ENCODE measurements at places on chromosomes 3 and 15.
A peak's percentile ranks its signal among the peaks of the same experiment; 100 is the strongest.

- peak overlapping the region; percentile 33 for H3K27ac ChIP-seq
- no peaks in the 10 kb centered on the region for H3K36me3 ChIP-seq
- peaks cover 27% of the 10 kb centered on the region for H3K4me1 ChIP-seq
- peak; percentile 74 for DNase-seq
Measured at GRCh38 chr3:129650256-129650872, 43.9 kb upstream of the PLXND1 start.

DNA sequence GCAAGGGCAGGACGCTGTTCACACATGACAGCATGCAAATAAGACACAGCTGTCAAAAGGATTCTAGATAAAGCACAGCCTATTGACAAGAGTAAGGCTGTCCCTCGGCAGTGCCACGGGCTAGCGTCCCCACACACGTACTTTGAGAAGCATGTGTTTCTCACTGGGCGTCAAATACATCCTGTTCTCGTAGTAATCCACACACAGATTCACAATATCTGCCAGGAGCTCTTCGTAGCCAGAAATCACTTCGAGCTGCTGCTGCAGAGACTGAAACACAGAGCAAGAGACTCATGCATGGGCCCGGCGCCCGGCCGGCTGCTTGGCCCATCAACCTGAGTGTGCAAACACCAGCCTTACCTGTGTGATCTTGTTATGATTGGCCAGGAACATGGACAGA is 41.1 kb downstream of the CYFIP1 start:
- H3K27ac ChIP-seq, result no peak overlapping the region
- H3K4me1 ChIP-seq, result no peaks in the 10 kb centered on the region
- no peak for DNase-seq
- no peak overlapping the region for H3K4me3 ChIP-seq

GRCh38 chr15:88401251-88401995 is 65.8 kb downstream of the MRPL46 start:
- no peaks in the 10 kb centered on the region for H3K36me3 ChIP-seq
- no peak overlapping the region for H3K4me3 ChIP-seq
- peaks cover 6% of the 10 kb centered on the region for H3K4me1 ChIP-seq
- H3K27me3 ChIP-seq, result no peaks in the 10 kb centered on the region
- H3K27ac ChIP-seq, result no peak overlapping the region

DNA sequence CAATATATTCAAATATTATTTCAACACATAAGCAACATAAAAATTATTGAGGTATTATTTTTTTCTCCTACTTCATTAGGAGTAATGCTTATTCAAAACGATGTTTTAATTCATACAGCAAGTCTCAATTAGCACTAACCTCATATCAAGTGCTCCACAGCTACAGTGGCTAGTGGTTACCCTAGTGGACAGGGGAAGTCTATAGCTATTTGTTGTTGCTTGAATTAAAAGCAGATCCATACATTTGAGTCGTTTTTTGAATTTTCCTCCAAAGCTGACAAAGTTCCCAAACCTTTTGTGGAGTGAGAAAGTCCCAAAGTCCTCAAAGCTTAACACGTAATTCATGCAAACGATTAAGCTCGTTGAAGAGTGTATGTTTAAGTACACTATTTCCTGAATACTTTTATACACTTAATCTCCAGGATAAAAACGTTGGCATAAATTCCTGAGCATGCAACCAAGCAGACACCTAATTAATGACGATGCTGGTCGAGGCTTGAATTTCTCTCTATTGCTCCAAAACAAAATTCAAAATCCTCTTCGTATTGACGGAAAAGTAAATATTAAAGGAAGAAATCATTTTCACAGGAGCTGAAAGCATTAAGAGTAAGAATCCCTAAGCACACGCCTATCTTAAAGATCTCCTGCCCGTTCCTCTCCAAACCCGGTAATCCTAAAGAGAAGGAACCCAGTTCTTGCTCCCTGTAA is 985 bp downstream of the VPS13C start:
- DNase-seq, result no peak
- peak overlapping the region; percentile 85 for H3K4me3 ChIP-seq
- peak overlapping the region; percentile 92 for H3K27ac ChIP-seq
- no peaks in the 10 kb centered on the region for H3K36me3 ChIP-seq

GRCh38 chr3:42701371-42702065 is 1.1 kb downstream of the HHATL start:
- no peaks in the 10 kb centered on the region for H3K36me3 ChIP-seq
- H3K4me3 ChIP-seq, result no peak overlapping the region
- H3K27ac ChIP-seq, result no peak overlapping the region
- H3K27me3 ChIP-seq, result no peaks in the 10 kb centered on the region
- no peaks in the 10 kb centered on the region for H3K4me1 ChIP-seq

GRCh38 chr15:40695469-40695890 is 506 bp downstream of the RAD51 start:
- peak overlapping the region; percentile 83 for H3K4me3 ChIP-seq
- H3K27me3 ChIP-seq, result no peaks in the 10 kb centered on the region
- peaks cover 2% of the 10 kb centered on the region for H3K36me3 ChIP-seq
- H3K27ac ChIP-seq, result peak overlapping the region; percentile 99
- no peak for DNase-seq

- no peaks in the 10 kb centered on the region for H3K4me1 ChIP-seq
- H3K36me3 ChIP-seq, result no peaks in the 10 kb centered on the region
- no peaks in the 10 kb centered on the region for H3K27me3 ChIP-seq
- no peak overlapping the region for H3K27ac ChIP-seq
- no peak for DNase-seq
Measured at GRCh38 chr3:124041553-124041952, 49.6 kb upstream of the ROPN1 start.

- H3K27me3 ChIP-seq, result no peaks in the 10 kb centered on the region
- no peak for DNase-seq
- H3K27ac ChIP-seq, result peak overlapping the region; percentile 57
Measured at GRCh38 chr3:12829886-12830784, 11.2 kb downstream of the RPL32 start.

DNA sequence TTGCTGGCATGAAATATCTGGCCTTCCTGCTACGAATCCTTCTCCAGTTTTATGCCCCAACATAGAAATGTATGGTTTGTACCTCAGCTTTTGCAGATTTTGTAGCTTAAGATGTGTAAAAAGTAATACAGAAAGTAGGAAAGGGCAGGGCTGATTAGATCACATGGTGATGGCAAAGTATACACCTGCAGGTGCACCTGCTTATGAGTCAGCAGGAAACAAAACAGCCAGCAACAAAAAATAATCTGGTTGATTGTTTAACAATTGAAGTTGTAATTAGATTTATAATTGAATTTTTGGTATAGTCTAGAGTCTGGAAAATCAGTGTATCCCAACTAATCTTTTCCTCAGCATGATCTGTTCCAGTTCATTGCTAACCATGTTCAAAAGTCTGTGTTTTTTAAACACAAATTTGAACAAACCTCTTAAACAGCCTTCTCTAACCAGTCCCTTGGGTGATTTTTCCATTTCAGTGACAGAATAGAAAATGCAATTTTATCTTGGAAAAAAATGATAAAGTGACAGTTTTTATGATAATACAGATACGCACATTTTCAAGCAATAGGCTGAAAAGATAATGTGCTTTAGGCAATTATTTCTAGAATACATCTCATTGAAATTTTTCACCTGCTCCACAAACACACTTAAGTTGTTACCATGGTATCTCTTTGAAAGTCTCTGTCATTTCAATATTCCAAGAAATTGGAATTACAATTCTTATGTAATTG is 477.4 kb downstream of the NAALADL2 start:
- no peak for DNase-seq
- H3K4me1 ChIP-seq, result no peaks in the 10 kb centered on the region
- no peaks in the 10 kb centered on the region for H3K36me3 ChIP-seq
- no peak overlapping the region for H3K27ac ChIP-seq
- H3K27me3 ChIP-seq, result no peaks in the 10 kb centered on the region

GRCh38 chr3:51968170-51968775 is 1.0 kb upstream of the PCBP4 start:
- DNase-seq, result peak; percentile 31
- peaks cover 13% of the 10 kb centered on the region for H3K4me1 ChIP-seq
- H3K27me3 ChIP-seq, result no peaks in the 10 kb centered on the region
- H3K4me3 ChIP-seq, result peak overlapping the region; percentile 53

- no peaks in the 10 kb centered on the region for H3K36me3 ChIP-seq
- H3K4me1 ChIP-seq, result peaks cover 11% of the 10 kb centered on the region
- no peak overlapping the region for H3K4me3 ChIP-seq
- no peaks in the 10 kb centered on the region for H3K27me3 ChIP-seq
- no peak overlapping the region for H3K27ac ChIP-seq
Measured at GRCh38 chr3:20846066-20846465, 660.1 kb upstream of the SGO1 start.

GRCh38 chr3:48219543-48219942 is 3.8 kb upstream of the CAMP start:
- H3K27ac ChIP-seq, result no peak overlapping the region
- no peaks in the 10 kb centered on the region for H3K4me1 ChIP-seq
- H3K27me3 ChIP-seq, result no peaks in the 10 kb centered on the region
- H3K4me3 ChIP-seq, result no peak overlapping the region

DNA sequence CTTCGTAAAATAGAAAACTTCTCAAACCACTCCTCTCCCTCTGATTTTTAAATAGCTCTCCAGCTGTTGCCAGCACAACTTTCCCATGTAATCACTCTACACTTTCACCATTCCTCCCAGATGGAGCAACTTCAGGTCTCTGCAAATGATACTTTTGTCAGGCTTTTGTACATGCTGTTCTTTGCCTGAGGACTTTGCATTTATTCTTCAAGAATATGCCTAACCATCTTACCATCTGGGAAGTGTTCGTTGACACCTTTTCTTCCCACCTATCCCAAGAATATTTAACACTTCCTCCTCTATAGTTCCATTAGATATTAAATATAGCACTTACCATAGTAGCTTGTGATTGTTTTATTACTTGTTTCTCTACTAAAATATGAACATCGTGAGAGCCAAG is 703.7 kb downstream of the CADM2 start:
- no peak overlapping the region for H3K27ac ChIP-seq
- no peaks in the 10 kb centered on the region for H3K4me1 ChIP-seq
- no peaks in the 10 kb centered on the region for H3K27me3 ChIP-seq
- H3K36me3 ChIP-seq, result no peaks in the 10 kb centered on the region

GRCh38 chr3:107767897-107768605 is 245.3 kb downstream of the BBX start:
- no peak overlapping the region for H3K4me3 ChIP-seq
- H3K27me3 ChIP-seq, result no peaks in the 10 kb centered on the region
- no peaks in the 10 kb centered on the region for H3K4me1 ChIP-seq
- no peak overlapping the region for H3K27ac ChIP-seq

GRCh38 chr3:5389057-5389456 is 201.6 kb downstream of the EDEM1 start:
- no peaks in the 10 kb centered on the region for H3K36me3 ChIP-seq
- peak; percentile 75 for DNase-seq
- peaks cover 34% of the 10 kb centered on the region for H3K4me1 ChIP-seq
- H3K27ac ChIP-seq, result peak overlapping the region; percentile 78
- H3K4me3 ChIP-seq, result no peak overlapping the region
- H3K27me3 ChIP-seq, result no peaks in the 10 kb centered on the region

DNA sequence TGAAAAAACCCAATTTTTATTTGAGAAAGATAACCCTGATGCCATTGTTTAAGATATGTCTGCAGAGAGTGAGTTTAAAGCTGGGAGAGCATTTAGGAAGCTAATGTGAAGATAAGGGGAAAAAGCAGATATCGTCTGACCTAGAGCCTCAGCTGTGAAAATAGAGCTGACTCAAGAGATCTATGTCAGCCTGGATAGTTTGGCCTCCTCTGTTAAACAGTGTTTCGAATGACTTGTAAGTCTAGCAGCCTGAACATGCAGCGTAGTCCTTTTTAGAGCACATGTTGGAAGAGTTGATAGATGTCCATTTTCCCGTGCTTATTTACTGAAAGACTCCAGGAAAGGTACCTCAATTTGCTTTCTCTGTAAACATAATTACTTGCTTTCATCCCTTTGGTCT is 48.1 kb downstream of the ALCAM start:
- H3K27me3 ChIP-seq, result no peaks in the 10 kb centered on the region
- no peaks in the 10 kb centered on the region for H3K36me3 ChIP-seq
- no peak for DNase-seq

DNA sequence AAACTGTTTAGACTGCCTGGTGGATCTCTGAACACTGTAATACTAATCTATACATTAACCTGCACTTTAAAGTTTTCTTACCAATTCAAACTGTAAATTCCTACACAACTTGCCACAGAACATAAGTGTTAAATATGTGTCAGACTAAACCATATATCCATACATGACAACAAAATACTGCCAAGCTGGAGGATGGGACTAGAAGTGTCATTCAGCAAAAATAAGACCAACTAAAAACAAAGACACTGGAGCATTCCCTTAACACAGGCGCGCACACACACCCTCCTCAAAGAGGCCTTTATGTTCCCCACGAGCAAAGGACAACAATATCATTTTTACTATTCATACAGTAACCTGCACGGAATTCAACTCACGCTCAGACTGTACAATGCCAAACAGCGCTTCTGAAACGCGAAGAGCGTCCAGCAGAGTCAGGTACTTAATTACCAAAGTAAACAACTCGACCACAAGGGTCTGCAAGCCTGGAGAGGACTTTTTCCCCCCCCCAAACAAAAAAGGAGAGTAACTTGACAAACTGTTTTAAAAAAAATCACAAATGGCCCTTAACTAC is 1.1 kb downstream of the DCUN1D1 start:
- no peaks in the 10 kb centered on the region for H3K27me3 ChIP-seq
- peak overlapping the region; percentile 61 for H3K4me3 ChIP-seq
- no peaks in the 10 kb centered on the region for H3K36me3 ChIP-seq
- peak overlapping the region; percentile 55 for H3K27ac ChIP-seq

- no peak for DNase-seq
- H3K36me3 ChIP-seq, result no peaks in the 10 kb centered on the region
- H3K4me1 ChIP-seq, result peaks cover 5% of the 10 kb centered on the region
Measured at GRCh38 chr15:42994546-42994945, 74.0 kb upstream of the TTBK2 start.

DNA sequence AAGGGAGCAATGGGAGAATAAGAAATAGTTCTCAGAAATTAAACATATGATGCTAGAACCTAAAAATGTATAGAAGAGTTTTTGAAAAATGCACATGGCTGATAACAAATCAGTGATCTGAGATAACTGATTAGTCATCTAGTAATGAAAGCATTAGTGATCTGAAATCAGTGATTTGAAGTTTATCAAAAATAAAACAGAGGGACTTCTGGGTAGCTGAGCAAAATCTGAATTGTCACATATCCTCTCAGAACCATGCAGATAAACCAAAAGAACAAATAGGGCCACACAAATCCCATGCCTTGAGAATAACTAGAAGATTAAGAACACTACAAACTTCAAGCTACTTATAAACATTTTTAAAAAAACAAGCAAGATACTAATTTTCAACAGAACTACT is 71.5 kb downstream of the MCF2L2 start:
- H3K36me3 ChIP-seq, result no peaks in the 10 kb centered on the region
- peak overlapping the region; percentile 15 for H3K27ac ChIP-seq
- H3K4me3 ChIP-seq, result no peak overlapping the region
- H3K27me3 ChIP-seq, result no peaks in the 10 kb centered on the region
- peaks cover 4% of the 10 kb centered on the region for H3K4me1 ChIP-seq
- DNase-seq, result no peak

DNA sequence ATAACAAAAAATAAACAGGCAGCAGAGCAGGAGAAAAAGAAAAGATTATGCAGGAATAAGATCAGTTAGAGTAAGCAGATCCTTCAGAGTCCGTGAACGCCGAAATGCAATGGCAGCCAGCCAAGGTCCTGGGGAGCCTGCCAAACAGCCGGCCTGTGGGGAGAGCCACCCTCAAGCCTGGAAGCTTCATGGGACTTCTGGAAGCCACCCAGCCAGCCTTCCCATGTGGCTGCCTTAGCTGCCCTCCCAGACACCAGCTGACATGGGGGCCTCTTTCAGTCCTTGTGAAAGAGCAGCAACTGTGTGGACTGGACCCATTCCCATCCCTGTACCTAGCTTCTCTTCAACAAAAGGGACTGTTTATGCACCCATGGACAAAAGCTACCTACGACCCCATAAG is 64.9 kb upstream of the RAD18 start:
- no peak overlapping the region for H3K4me3 ChIP-seq
- no peak overlapping the region for H3K27ac ChIP-seq
- no peak for DNase-seq

- no peaks in the 10 kb centered on the region for H3K27me3 ChIP-seq
- H3K4me1 ChIP-seq, result peaks cover 7% of the 10 kb centered on the region
- no peak for DNase-seq
- no peak overlapping the region for H3K27ac ChIP-seq
Measured at GRCh38 chr3:57079474-57079831, 19.0 kb downstream of the SPATA12 start.

All from Caco-2 (cell line).